ENCODE measurements at places on chromosomes 11 and 22.

DNA sequence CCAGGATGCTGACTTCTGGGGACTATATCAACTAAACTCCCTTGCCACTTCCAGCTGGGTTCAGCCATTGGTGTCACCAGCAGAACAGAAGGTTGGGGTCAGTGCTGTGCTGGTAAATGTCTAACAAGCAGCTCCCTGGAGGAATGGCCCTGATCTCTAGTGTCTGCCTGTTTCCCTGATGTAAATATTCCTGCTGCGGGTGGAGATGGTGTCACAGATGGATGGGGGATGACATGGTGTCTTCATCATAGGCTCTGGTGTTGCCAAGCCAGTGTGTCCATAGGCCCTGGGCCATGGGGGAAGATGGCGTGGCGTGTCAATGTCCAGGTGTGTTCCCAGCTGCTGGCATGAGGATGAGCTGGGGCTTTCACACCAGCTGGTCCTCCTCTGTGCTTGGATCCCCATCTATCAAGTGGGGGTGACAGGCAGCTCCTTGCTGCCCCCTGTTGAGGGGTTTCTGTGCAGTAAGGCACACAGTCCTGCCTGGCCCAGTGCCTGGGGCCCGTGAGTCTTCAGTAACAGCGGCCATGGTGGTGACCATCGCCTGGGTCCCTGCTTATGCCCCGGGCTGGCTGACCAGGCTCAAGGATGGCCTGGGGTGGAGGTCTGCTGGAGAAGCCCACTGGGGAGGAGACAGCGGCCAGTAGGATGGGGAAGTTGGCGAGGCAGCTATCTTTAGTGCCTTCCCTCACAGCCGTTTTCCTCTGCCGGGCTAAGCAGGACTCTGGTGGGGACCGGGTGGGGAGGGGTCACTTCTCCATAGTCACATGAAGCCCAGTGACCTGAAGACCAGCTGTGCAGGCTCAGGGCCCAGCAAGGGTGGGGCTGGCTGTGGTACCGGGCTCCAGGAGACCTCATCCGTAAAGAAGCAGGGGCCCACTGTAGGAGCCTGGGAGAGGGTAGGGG, 12.7 kb downstream of the RPL3 start:
- H3K4me1 ChIP-seq, result peaks cover 47% of the 10 kb centered on the region
- no peak overlapping the region for H3K4me3 ChIP-seq
- H3K36me3 ChIP-seq, result peaks cover 6% of the 10 kb centered on the region

DNA sequence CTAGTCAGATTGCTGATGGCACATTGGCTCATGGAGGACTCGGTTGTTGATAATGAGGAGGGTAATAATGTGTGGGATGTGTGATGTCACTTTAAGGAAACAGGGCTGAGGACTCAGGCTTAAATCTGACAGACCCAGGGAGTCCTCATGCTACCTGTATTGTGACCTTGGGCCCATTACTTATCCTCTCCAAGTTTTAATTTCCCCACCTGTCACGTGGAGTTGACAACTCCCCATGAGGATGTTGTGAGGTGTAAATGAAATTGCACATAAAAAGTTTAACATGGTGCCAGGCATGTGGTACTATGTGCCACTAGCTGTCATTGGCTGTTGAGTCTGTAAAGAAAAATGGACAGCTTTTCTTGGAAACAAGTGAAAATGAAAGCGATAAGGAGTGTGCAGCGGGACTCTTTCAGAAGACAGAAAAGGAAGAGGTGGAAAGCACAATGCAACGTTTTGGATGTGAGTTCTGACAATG, 15.3 kb downstream of the IL10RA start:
- H3K36me3 ChIP-seq, result peaks cover 1% of the 10 kb centered on the region
- H3K27me3 ChIP-seq, result peaks cover 7% of the 10 kb centered on the region
- no peak overlapping the region for H3K4me3 ChIP-seq
- H3K4me1 ChIP-seq, result no peaks in the 10 kb centered on the region
- no peak overlapping the region for H3K27ac ChIP-seq

GRCh38 chr11:1667906-1668305, 29.1 kb upstream of the KRTAP5-6 start:
- peaks cover 42% of the 10 kb centered on the region for H3K27me3 ChIP-seq
- no peak for DNase-seq
- no peak overlapping the region for H3K4me3 ChIP-seq
- H3K27ac ChIP-seq, result no peak overlapping the region
- H3K36me3 ChIP-seq, result no peaks in the 10 kb centered on the region
- H3K4me1 ChIP-seq, result peaks cover 4% of the 10 kb centered on the region

- no peak for DNase-seq
- no peaks in the 10 kb centered on the region for H3K4me1 ChIP-seq
- H3K36me3 ChIP-seq, result peaks cover 10% of the 10 kb centered on the region
Measured at GRCh38 chr11:117265745-117266144, 25.4 kb upstream of the BACE1-AS start.

DNA sequence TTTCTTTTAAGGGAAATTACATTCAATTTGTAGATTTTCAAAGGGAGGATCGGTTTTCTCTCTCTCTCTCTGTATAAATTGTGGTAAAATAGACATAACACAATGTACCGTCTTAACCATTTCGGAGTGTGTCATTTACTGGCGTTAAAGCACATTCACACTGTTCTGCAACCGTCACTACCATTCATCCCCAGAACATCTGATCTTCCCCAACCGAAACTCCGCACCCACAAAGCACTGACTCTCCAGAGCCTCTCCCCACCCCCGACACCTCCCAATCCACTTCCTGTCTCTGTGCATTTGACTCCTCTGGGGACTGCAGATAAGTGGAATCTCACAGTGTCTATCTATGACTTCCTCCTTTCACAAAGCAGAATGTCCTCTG, 15.9 kb upstream of the GRAMD4 start:
- no peak for DNase-seq
- H3K27ac ChIP-seq, result peak overlapping the region; percentile 41
- H3K4me3 ChIP-seq, result no peak overlapping the region

DNA sequence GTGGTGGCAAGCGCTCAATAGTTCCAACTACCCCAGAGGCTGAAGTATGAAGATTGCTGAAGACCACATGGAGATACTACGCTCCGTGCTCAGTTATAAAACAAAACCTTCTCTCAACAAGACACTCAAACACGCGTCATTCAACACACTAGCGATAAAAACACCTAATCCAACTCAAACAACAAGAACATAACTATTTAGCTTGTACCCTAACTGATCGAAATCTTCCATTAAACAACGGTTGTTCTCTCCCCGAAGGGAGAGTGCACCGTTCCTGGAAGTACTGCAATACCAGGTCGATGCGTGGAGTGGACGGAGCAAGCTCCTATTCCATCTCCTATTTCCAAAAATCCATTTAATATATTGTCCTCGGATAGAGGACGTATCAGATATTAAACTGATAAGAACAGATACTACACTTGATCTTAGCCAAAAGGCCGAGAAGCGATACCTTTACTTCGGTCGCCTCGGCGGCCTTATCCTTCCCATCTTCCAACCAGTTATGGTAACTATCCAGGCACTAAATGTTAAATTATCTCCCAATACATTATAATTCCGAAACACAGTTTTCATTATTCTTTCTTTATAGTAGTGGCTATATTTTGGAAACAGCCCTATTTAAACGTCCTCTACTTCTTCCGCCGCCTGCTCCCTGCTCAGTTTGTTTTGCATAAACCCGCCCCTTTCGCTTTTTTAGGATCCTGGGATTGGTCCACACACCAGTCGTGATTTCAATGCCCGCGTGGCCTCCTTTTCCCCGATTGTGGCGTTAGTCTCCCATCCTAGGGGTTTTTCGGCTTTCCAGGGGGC, 2.2 kb upstream of the WDR74 start:
- H3K36me3 ChIP-seq, result no peaks in the 10 kb centered on the region
- H3K4me3 ChIP-seq, result no peak overlapping the region
- DNase-seq, result no peak
- H3K27me3 ChIP-seq, result no peaks in the 10 kb centered on the region
- H3K4me1 ChIP-seq, result peaks cover 23% of the 10 kb centered on the region

All from chondrocyte (in vitro differentiated cells).